Astrocyte (in vitro differentiated cells and primary cell): ENCODE measurements at places on chromosomes 11 and 22.

DNA sequence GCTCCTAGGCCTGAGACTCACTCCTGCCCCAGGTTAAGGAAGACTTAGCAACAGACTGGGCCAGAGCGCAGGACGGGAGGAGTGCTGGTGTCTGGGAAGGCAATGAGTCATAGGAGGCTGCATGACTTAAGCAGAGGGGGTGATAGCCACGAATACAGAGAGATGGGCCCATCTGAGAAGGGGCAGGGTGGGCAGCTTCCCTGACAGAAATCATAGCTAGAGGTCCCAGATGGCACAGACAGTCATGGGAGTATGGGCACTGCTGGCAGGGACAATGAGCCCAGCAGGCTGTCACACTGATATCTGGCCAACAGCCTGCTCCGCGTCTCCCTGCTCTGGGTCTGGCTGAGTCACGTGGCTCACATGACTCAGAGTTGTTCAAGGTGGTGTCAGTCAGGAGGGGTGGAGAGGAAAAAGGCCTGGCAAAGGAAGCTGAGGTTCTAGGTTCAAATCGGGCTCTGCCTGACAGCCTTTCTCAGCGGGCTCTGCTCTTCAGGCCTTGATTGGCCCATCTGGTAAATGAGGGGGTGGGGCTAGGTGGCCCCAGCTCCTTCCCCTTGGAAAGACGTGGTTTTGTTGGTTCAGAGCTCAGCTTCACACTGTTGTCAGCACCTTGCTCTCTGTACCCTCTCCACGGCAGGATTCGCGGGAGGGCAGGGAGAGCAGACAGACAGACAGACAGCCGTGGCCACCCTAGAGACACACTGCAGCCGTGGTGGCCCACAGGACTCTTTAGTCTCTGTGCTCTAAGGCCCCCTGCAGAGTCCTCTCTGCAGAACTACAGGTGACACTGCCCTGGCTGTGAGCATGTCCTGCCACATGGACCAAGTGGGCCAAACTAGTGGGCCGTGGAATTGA is 47.8 kb downstream of the DBX1 start:
- no peaks in the 10 kb centered on the region for H3K27me3 ChIP-seq
- peaks cover 41% of the 10 kb centered on the region for H3K4me1 ChIP-seq
- DNase-seq: peak; percentile 99
- peak overlapping the region; percentile 99 for H3K27ac ChIP-seq

- no peak within 1 kb of the TSS for H3K4me3 ChIP-seq
- DNase-seq: no peak
- H3K27ac ChIP-seq: no peak within 1 kb of the TSS
- no peaks in the 10 kb centered on the region for H3K36me3 ChIP-seq
Observed at GRCh38 chr11:57380975-57381374, at the start of gene PRG3. TSS of gene PRG3 (minus strand) at chr11:57381150. CDS start at chr11:57380708, 442 bp downstream.

GRCh38 chr11:109667719-109668118 is 245.7 kb downstream of the C11orf87 start:
- H3K27ac ChIP-seq: no peak overlapping the region
- H3K4me1 ChIP-seq: no peaks in the 10 kb centered on the region
- no peak for DNase-seq
- no peaks in the 10 kb centered on the region for H3K27me3 ChIP-seq

DNA sequence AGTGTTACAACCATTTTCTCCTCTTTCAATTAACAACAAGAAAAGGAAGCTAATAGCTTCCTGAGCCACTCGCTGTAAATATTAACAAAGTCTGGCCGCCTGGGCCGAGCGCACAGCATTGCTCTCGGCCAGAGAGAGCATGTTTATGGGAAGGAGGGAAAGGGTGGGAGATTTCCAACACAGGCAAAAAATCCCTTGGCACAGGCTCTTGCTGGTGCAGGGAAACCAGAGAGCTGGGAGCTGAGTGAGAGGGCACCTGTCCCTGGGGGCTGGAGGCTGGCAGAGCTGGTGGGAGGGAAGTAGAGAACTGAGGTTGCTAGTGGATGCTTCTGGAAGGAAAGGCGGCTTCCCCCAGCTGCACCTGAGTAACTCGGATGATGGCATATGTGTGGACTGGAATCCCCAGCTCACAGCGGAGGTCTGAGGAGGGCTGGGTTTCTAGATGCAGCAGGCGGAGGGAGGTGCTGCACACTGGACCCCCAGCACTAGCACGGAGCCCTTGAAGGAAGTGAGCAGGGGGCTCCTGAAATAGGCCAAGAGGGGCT is 59.6 kb downstream of the FLRT1 start:
- DNase-seq: no peak
- peaks cover 59% of the 10 kb centered on the region for H3K27me3 ChIP-seq
- peaks cover 20% of the 10 kb centered on the region for H3K4me1 ChIP-seq
- H3K27ac ChIP-seq: no peak overlapping the region

GRCh38 chr11:44120169-44120568 is 24.7 kb downstream of the EXT2 start:
- H3K36me3 ChIP-seq: peaks cover 7% of the 10 kb centered on the region
- no peak overlapping the region for H3K27ac ChIP-seq
- DNase-seq: no peak
- H3K4me1 ChIP-seq: no peaks in the 10 kb centered on the region

DNA sequence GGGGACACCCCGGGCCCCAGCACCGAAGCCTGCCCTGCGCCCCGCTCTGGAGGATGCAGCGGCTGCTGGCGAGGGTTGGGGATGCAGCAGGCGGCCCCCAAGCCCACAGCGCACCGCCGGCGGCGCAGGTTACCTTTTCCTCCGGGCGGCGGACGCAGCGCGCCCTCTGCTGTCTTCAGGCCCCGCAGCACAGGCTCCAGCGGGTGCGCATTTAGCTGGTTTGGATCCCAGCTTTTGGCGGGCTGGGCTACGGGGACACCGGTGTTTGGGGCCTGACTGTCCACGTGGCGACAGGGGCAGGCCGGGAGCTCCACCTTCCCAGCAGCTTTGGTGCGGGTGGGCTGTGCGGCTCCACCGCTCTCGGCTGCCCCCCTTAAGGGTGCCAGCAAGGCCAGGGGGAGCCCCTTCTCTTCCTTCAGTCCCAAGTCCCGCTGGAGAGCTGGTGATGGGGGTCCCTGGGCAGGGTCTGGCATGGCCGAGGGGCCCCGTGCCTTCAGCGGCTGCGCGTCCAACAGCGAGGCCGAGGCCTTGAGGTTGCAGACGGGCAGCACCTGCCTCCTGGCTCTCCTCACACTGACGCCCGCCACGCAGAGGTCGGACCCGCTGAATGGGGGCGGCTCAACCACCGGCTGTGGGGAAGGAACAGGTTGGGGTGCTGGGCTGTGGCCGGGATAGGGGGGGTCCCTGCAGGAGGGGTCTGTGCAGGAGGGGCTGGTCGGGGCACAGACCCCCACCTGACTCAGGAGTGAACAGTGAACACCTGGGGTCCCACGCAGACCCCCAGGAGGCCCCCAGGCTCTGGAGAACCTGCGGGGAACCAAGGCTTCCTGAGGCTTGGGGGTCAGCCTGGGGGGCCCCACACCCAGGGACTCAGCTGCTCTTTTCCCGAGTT is 18.0 kb upstream of the IL17REL start:
- H3K4me3 ChIP-seq: no peak overlapping the region
- H3K4me1 ChIP-seq: no peaks in the 10 kb centered on the region
- no peak overlapping the region for H3K27ac ChIP-seq
- H3K27me3 ChIP-seq: no peaks in the 10 kb centered on the region

DNA sequence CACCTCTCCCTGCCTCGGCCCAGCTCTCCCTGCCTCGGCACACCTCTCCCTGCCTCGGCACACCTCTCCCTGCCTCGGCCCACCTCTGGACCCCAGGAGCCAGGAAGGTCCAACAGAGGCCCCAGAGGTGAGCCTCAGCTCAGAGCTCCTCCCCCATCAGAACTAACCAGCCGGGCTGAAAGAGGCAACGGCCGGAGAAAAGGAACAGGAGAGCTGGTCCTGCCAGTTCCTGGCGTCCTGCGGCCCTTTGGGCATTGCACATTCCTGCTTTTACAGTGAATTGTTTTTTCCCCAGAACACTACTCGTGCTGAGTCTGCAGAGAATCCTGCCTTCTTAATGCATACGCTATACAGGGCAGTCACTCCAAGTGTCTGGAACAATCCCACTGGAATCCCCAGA is 45.8 kb downstream of the LMO1 start:
- H3K36me3 ChIP-seq: no peaks in the 10 kb centered on the region
- no peak overlapping the region for H3K27ac ChIP-seq
- H3K4me1 ChIP-seq: no peaks in the 10 kb centered on the region
- peaks cover 4% of the 10 kb centered on the region for H3K27me3 ChIP-seq
- no peak for DNase-seq
- no peak overlapping the region for H3K4me3 ChIP-seq

GRCh38 chr11:69418576-69419296 is 62.7 kb upstream of the LINC01488 start:
- peaks cover 15% of the 10 kb centered on the region for H3K4me1 ChIP-seq
- no peak overlapping the region for H3K27ac ChIP-seq
- H3K27me3 ChIP-seq: no peaks in the 10 kb centered on the region
- no peak for DNase-seq
- no peak overlapping the region for H3K4me3 ChIP-seq
- H3K36me3 ChIP-seq: no peaks in the 10 kb centered on the region

DNA sequence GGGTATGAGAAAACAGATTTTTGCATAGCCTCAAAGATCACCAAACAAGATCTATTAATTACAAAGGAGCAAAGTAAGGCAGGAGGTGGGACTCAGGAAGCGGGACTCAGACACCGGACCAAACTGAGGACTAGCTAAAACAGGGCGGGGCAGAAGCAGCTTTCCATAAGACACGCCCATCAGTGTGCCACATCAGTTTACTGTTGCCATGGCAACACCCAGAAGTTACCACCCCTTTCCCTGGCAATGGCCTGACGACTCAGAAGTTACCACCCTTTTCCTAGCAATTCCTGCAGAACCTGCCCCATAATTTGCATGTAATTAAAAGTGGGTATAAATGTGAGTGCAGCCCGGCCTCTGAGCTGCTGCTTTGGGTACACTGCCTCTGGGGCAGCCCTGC is 173.9 kb downstream of the SHANK2 start:
- H3K36me3 ChIP-seq: no peaks in the 10 kb centered on the region
- H3K4me1 ChIP-seq: no peaks in the 10 kb centered on the region
- no peak overlapping the region for H3K27ac ChIP-seq
- no peak overlapping the region for H3K4me3 ChIP-seq
- no peaks in the 10 kb centered on the region for H3K27me3 ChIP-seq

DNA sequence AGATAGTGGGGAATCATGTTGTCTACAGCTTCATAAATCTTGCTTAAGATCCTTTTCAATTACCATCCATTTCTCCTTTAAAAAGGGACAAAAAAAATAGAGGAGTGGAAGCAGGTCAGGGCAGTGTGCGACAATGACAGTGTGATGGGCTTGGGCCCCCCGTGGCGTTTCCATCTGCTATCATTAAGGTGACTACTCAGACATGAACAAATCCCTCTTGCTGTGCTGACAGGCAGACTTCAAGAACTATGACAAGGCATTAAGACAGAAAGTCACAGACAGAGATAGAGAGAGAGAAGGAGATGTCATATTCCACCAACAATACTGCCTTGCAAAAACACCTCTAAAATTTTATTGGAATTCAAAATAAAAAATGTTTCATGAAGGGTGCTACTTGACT is 263.2 kb downstream of the DCDC1 start:
- H3K4me3 ChIP-seq: no peak overlapping the region
- DNase-seq: no peak
- no peaks in the 10 kb centered on the region for H3K36me3 ChIP-seq
- H3K4me1 ChIP-seq: no peaks in the 10 kb centered on the region
- H3K27me3 ChIP-seq: no peaks in the 10 kb centered on the region

GRCh38 chr11:108121274-108122155 is at the start of gene ACAT1:
TSS of gene ACAT1 (plus strand) at chr11:108121567. CDS start at chr11:108121607, 40 bp downstream.
- peaks cover 6% of the 10 kb centered on the region for H3K4me1 ChIP-seq
- no peaks in the 10 kb centered on the region for H3K27me3 ChIP-seq
- peak; percentile 71 for DNase-seq
- H3K27ac ChIP-seq: peak within 1 kb of the TSS; percentile 72

- no peaks in the 10 kb centered on the region for H3K36me3 ChIP-seq
- DNase-seq: no peak
- no peak overlapping the region for H3K4me3 ChIP-seq
- no peak overlapping the region for H3K27ac ChIP-seq
- H3K4me1 ChIP-seq: peaks cover 11% of the 10 kb centered on the region
- peaks cover 43% of the 10 kb centered on the region for H3K27me3 ChIP-seq
Observed at GRCh38 chr11:59173964-59174663, 2.2 kb downstream of the DTX4 start.

GRCh38 chr11:76670485-76671236 is at the start of gene LRRC32:
TSS of gene LRRC32 (minus strand) at chr11:76670747. CDS start at chr11:76665954, 4,793 bp downstream.
- peaks cover 19% of the 10 kb centered on the region for H3K4me1 ChIP-seq
- H3K27ac ChIP-seq: peak within 1 kb of the TSS; percentile 45
- H3K36me3 ChIP-seq: no peaks in the 10 kb centered on the region
- H3K4me3 ChIP-seq: peak within 1 kb of the TSS; percentile 52
- no peaks in the 10 kb centered on the region for H3K27me3 ChIP-seq

GRCh38 chr11:66904561-66904960 is 47.7 kb downstream of the LRFN4 start:
- no peak overlapping the region for H3K27ac ChIP-seq
- no peaks in the 10 kb centered on the region for H3K27me3 ChIP-seq
- no peak overlapping the region for H3K4me3 ChIP-seq
- peaks cover 25% of the 10 kb centered on the region for H3K4me1 ChIP-seq

GRCh38 chr11:23956586-23956985 is 540.3 kb upstream of the LUZP2 start:
- H3K4me1 ChIP-seq: peaks cover 9% of the 10 kb centered on the region
- DNase-seq: no peak
- H3K27me3 ChIP-seq: no peaks in the 10 kb centered on the region
- H3K4me3 ChIP-seq: no peak overlapping the region
- H3K36me3 ChIP-seq: no peaks in the 10 kb centered on the region

- H3K36me3 ChIP-seq: no peaks in the 10 kb centered on the region
- no peaks in the 10 kb centered on the region for H3K27me3 ChIP-seq
- peak; percentile 72 for DNase-seq
Observed at GRCh38 chr11:93099806-93100205, 98.0 kb downstream of the SLC36A4 start.
